NCI-H2081 (cell line): ENCODE measurements at places on chromosomes 6 and 20.
A peak's percentile ranks its signal among the peaks of the same experiment; 100 is the strongest.

DNA sequence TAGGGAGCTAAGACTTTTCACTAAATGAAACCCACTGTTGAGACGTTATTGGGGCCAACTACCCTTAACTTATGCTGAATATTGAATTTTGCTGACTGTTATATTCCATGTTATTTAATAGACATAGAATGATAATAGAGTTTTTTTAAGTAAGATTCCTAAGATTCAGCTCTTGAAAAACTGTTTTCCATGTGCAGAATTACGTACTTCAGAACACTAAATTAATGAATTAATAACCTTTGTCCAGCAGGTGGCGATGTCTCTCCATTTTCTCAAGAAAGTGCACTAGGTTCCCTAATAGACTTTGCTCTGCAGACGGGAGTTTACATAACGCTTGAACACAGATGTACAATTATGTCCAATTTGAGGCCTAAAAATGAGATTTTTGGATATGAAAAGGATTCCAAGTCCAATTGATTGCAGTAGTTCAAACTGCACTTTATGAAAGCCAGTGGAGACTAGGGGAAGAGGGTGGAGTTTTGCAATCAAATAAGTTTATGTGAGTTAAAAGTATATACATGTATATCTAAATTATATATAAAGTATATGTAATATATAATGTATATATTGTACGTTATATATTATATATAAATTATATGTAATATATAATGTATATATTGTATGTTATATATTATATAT lies 282.1 kb downstream of the UST start:
- DNase-seq: peak; percentile 76

GRCh38 chr6:130494729-130495128 lies 128.9 kb downstream of the TMEM200A start:
- DNase-seq: no peak

DNA sequence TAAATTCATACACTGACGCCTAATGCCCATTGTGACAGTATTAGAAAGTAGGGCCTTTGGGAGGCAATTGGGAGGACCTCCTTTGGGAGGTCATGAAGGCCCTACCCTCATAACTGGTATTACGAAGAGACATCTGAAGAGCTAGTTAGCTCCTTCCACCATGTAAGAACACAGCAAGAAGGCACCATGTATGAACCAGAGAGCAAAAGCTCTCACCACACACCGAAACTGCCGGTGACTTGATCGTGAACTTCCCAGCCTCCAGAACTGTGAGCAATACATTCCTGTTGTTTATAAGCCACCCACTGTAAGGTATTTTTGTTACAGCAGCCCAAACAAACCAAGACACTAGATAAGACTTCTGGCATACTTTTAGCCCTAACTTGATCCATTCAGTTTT lies 41.8 kb downstream of the GCLC start:
- no peak for DNase-seq

DNA sequence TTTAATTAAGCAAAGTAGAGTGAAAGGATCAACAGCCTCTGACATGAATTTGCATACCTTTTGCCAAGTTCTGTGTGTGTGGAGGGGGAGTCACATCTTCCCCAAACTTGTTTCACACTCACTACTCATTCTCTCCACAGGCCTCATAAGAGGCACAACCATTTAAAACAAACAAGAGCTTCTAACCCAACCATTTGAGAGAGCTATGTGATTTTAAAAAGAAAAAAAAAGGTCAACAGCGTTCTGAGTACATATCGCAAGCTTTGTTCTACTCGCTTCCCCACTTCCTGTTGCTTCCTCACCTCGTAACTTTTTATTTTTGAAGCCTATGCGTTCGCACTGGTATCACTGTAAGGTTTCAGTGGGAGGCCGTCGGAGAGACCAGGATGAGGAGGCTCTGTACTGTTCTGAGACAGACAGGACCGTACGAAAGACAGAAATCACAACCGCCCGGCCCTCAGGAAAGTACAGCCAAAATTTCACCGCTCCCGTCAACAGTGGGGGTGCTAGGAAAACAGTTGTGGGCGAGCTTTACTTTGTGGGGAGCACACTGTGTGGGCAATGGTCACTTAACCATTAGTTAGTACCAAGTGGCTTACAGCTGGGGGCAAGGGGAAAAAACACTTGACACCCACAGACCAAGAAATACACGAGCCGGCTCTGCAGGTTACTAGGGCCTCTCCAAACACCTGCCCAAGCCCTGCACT lies 61.3 kb downstream of the TRERF1 start:
- no peak for DNase-seq

DNA sequence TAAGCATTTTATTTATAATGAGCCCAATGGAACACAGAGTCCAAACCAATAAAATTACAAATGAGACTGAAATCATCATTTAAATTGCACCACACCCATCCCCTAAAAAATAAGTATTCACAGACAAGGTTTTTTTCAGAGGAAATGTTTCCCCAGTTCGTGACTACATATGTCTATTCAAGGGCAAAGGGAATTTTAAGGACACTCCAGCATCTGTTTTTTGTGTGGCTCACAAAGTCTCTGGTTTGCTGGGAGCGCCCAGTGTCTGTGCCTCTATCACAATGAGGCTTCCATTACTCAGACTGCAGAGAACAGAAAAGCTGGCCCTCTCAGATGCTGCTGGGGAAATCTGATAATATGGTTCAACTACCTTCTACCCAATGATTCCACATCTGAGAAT lies 16.0 kb downstream of the TBX18 start:
- DNase-seq: no peak

DNA sequence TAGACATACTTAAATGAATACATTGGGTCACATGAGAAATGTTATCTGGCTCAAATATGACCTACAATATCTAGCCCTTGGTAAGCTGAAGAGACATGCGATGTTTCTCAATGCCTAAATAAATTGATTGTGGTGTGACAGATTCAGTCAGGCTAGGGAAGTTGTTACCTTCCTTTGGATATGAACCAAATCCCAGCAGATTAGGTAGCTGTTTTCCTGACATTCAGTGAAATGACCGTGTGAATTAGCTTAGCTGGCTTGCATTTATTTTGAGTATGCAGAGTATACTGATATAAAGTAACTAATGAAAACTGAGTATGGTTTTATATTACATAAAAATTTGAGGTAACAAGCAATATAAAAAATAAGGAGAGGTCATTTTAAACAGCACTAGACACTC lies 288.2 kb downstream of the GJA1 start:
- DNase-seq: no peak

GRCh38 chr6:15464211-15464725 lies 198.6 kb downstream of the DTNBP1 start:
- peak; percentile 10 for DNase-seq

GRCh38 chr20:62160876-62161275 lies 17.3 kb downstream of the SS18L1 start:
- no peak for DNase-seq

DNA sequence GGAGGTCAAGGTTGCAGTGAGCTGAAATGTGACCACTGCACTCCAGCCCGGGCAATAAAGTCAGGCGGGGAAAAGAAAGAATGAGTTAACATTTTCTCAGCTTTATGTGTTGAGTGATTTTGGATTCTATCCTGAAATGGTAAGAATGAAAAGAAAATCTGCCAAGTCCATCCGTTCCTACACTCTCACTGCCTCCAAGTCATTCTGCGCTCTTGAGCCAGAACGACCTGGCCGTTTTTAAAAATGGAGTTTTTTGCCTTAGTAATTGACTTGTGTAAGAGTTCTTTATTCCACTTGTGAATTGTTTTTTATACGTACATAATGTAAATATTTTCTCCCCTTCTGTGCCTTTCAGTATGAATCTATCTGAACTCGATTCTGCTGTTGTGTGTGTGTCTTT lies 28.7 kb downstream of the DNAJC5 start:
- DNase-seq: no peak

GRCh38 chr6:113843500-113844073 lies 13.6 kb upstream of the MARCKS start:
- DNase-seq: no peak

GRCh38 chr6:20137837-20138236 lies 74.4 kb downstream of the MBOAT1 start:
- DNase-seq: no peak

- DNase-seq: no peak
Measured at GRCh38 chr20:3680701-3681351, 984 bp downstream of the ADAM33 start.

DNA sequence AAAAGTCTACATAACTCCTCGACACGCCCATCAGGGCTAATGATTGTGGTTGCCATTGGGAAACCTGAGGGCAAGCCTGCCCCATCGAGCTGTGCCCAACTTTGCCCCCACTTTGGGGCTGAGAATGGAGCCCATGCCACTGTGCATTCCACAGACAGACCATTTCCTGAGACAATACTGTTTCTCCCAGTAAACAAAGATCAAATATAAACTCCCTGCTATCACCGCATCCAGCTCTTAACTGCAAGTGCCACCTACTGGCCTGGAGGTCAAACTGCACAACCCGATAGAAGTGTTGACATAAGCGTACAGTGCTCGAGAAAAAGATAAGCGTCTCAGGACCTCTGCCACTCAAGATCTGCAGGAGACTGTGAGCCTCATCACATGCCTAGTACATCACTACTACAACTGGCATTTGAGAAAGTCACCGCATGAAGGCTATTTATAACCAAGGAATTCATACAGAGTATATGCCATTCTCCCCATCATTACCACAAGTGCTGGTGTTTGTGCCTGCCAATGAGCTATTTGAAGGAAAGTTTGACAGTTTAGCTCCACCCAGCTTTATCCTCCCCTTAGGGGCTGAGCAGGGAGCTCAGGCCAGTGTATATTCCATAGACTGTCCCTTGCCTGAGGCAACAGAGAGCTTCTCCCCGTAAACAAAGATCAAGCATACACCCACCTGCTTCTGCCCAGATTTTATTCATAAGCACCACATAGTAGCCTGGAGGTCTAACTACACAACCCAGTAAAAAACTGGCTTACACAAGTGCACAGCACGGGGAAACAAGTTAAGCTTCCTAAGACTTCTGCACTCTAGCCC lies 4.5 kb upstream of the DEFB126 start:
- no peak for DNase-seq

DNA sequence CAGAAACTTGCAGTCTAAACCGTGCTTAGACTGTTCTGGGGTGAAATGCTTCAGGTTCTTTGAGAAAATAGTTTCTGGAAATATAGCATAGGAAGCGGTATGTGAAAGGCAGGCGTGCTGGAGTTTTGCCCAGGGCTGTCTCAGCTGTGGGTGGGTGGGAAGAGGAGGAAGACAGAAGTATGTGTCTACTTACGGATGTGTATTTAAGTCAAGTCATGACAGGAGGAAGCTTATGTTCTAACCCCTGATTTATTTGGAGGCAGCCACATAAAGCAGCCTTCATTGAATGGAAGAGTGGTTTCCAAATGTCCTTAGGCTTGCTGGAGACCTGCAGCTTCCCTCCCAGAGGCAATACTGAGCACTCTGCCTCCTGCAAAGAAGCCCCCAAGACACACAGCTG lies 345.8 kb upstream of the PRND start:
- DNase-seq: no peak

GRCh38 chr20:18571578-18571977 lies 4.3 kb downstream of the SMIM26 start:
- no peak for DNase-seq

DNA sequence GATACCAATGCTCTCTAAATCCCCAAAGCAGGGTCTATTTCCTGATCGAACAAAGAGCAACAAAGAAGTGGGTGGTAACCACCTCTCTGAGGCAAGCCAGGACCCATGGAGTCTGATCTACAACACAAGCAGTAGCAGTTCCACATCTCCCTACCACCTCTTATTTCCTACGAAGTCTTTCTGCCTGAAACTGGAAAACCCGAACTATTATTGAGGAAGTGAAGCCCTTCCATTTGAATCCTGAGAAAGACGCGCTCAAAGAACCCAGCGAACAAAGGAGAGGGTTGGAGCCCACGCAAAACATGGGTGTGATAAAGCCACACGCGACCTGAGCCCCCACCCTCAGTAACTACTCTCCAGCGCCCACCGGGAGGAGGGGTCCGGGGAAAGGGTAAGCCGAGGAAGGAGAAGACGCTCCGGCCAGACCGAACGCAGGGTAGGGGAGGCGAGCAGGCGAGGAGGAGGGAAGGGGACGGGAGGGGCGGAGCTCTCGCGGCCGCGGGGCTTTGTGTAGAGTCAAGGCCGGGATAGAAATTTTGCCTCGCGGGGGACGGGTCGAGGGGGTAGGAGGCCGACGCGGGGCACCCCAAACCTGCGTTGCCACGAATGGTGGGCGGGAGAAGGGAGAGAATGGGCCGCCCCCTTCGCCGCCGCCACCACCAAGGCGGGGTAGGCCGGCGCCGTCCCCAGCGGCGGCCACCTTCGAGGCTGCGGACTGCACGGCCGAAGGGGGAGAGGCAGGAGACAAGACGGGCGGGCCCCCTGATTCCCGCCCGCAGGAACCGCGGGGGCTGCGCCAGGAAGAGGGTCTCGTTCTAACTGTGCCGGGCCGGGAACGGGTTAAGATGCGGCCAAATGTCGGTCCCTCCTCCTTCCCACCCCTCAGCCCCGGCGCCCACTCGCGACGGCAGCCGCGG lies 802 bp downstream of the HDAC2 start:
- DNase-seq: peak; percentile 19

DNA sequence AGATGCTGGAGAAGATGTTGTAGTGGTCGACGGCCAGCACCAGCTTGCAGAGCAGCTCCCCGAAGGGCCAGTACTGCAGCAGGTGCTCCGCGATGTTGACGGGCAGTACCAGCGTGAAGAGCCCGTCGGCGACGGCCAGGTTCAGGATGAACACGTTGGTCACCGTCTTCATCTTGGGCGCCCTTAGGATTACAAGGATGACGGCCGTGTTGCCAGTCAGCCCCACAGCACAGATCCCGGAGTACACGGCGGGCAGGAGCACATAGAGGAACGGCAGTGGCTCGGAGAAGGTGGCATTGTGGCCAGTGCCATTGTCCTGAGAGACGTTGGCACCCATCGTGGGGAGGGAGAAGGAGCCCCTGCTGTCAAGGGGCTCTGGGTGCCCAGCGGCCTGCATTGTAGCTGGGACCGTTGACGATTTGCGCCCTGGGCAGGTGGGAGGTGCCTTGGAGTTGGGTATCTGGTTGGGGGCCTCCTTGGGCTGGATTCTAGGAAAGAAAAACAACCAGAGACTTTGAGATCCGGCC lies 867 bp downstream of the NPBWR2 start:
- DNase-seq: no peak
